ENCODE measurements at places on chromosomes 1 and 21. TPM values are rescaled to one million over a fixed set of nuclear protein-coding genes. Genes with fewer than 3 reads are reported as not detected.

- no peak for DNase-seq
Measured at GRCh38 chr1:22529901-22530621, 33.2 kb upstream of the EPHA8 start.

GRCh38 chr1:160745551-160745950, 6.5 kb downstream of the SLAMF7 start:
- DNase-seq: no peak

- no peak for DNase-seq
Measured at GRCh38 chr1:67433837-67434236, 3.6 kb upstream of the SERBP1 start.

DNA sequence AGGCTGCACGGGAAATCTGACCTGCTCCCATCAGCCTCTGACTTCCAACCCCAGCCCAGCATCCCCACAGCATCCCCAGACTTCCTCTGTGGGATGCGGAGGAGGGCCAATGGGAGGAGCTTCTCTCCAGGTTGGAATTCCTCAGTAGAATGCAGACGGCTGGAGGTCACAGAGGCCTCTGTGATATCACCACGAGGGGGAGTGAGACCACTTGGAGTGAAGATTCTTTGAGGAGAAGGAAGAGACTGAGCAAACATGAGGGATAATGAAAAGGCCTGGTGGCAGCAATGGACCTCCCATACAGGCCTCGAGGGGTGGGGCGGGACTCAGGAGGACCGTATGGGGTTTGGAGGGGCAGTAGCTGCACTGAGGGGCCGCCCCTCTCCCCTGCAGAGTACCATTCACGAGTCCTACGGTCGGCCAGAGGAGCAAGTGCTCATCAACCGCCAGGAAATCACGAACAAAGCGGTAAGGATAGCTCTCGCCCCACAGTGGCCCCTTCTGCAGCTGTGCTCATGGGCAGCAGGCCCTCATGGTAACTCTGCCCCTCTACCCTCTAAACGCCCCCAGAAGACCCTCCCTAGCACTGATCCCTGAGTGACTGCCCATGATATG, at the start of gene CATSPER4:
TSS of gene CATSPER4 (plus strand) at position 230 of the 615 bp plus-strand sequence. CDS start at position 256, 26 bp downstream.
- peak; percentile 64 for DNase-seq

- DNase-seq: no peak
Measured at GRCh38 chr1:173422456-173422976, 54.6 kb upstream of the PRDX6 start.

DNA sequence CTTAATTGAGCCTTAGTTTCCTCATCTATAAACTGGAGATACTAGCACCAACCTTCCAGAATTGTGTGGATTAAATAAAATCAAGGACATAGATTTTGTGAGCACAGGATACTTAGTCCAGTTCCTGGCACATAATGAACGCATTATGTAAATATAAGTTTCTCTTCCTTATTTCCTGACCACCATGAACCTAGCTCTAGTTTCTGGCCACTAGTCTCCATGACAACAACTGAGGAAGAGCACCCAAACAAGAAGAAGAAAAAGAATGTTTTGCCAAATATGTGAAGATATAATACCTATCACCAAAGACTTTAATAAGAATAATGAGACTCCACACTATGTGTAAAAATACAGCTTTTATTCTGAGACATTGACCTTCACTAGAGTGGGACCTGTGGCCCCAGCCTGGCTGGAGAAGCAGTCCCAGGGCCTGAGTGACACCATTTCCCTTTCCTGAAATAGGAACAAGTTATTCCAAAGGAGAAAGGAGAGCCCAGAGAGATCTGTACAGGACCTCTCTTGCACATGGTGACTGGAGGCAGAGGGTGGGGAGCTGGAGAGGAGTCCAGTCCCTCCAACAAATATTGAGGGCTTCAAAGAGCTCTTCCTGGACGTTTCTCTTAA, 940 bp upstream of the USF1 start:
- DNase-seq: no peak

DNA sequence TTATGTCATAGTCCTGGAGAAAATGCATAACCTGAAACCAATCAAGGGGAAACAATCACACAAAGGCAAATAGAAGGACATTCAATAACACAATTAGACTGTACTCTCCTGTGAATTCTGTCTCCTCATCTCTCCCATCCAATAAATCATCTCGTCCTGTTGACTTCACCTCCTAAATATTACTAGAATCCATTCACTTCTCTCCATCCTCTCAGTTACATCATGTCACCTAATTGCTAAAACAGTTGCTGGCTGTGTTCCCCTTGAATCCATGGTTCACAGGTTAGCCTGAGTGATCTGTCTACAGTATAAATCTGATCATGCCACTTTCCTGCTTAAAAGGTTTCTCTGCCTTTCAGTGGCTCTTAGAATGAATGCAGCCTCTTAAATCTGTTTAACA, 220.2 kb downstream of the TGFB2 start:
- DNase-seq: peak; percentile 38

DNA sequence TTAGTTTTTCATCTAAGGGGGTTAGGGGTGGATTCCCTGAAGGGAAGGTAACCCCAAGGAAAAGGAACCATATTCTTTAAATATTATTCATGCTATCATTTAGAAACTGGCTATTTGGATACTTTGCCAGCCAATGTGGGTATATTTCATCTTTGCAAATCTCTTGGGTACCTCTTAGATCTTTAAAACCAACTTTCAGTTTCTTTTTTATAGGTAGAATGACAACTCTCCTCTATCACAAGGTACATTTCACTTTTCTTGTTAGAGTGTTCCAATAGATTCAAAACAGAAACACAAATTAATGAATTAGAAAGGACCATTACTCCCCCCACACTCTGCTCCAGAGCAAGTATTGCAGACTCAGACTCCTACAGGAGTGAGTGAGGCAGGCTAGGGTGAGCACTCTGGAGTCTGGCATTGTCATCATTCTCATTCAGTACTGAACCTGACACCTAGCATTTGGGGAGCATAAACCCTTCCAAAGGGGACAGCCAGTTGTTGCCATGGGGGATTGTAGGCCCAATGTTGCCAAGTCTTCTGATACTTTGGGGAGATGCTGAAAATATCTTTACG, 43.0 kb downstream of the MACO1 start:
- DNase-seq: no peak

- DNase-seq: peak; percentile 82
Measured at GRCh38 chr1:28775121-28775942, 36.6 kb upstream of the OPRD1 start.

GRCh38 chr1:154427173-154428139, 22.3 kb downstream of the IL6R start:
- DNase-seq: no peak

DNA sequence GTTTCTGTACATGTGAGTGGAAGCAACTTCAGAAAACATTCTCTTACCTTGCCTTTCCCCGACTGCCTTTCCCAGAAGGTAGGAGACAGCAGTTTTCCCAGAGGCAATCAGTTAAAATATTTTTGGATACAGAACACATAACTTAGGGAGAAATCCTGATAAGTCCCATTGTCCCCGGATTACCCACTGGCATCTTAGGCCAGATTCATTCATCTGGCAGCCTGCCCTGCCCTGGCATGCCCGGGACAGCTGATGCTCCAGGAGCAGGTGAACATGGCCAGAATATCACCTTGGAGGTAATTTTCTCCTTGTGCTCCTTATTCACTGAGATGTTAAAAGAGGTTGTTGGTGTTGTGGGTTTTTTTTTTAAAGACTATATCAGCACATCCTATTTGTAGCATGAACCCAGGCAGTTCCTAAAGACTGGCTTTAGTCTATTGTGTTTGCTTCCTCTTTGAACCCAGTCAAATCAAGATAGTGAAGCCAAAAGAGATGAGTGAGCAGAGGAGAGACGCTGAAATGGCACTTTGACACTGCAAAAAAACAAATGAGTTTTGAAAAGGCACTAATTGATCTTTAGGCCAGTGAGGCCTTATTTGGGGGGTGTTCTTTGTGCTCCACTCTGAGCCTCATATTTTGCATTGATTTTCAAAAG, 139.6 kb downstream of the PLPP3 start:
- DNase-seq: peak; percentile 51

DNA sequence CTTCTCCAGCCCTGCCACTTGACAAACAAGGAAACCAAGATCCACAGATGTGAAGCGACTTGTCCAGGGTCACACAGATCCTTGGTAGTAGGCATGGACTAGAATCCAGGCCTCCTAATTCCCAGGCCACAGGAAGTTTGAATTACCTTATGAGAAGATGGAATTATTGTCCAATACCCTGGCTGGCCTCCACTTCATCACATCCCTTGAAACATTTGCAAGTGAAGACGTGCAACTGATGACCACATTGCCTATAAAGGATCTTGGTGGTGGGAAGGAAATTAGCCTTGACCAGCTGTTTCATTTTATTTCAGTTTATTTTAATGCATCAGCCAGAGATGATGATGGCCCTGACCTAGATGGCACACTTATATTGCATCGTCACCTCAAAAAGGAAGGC, 165.8 kb upstream of the CAMK1G start:
- DNase-seq: no peak

GRCh38 chr1:158583962-158584361, 4.3 kb upstream of the OR10X1 start:
- DNase-seq: no peak

DNA sequence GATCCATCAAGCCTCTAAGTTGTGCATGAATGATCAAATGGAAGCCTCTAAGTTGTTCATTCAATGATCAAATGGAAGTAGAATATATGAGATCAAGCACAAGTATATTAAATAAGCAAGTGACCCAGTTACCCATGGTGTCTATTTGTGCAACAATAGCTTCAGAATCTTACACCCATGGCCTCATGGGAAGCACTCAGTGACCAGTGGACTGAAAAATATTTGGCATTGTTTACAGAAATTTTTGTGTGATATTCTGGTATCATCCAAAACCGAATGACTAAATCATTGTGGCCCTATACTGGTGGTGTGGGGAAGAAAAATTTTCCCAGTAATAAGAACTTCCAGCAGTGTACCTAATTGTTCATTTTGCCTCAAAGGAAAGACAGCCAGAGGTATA, 46.6 kb downstream of the DUSP10 start:
- no peak for DNase-seq

GRCh38 chr1:61623852-61624251, 101.1 kb downstream of the TM2D1 start:
- no peak for DNase-seq

DNA sequence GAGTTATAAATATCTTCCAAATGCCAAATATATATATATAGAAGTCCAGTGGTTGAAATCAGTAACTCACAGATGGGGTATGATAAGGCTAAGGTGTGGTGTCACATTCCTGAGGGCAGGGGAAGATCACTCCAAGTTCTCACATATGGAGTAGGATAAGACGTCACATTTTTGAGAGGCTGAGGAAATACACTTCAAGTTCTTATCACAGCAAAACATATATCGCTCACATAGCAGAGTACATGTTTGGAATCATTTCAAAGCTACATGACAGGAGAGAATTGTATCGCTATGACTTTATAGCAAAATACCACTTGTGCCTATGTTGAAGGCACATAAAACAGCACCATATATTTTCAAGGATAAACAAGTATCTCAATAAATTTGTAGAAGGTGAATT, 55.1 kb downstream of the RBM11 start:
- no peak for DNase-seq

DNA sequence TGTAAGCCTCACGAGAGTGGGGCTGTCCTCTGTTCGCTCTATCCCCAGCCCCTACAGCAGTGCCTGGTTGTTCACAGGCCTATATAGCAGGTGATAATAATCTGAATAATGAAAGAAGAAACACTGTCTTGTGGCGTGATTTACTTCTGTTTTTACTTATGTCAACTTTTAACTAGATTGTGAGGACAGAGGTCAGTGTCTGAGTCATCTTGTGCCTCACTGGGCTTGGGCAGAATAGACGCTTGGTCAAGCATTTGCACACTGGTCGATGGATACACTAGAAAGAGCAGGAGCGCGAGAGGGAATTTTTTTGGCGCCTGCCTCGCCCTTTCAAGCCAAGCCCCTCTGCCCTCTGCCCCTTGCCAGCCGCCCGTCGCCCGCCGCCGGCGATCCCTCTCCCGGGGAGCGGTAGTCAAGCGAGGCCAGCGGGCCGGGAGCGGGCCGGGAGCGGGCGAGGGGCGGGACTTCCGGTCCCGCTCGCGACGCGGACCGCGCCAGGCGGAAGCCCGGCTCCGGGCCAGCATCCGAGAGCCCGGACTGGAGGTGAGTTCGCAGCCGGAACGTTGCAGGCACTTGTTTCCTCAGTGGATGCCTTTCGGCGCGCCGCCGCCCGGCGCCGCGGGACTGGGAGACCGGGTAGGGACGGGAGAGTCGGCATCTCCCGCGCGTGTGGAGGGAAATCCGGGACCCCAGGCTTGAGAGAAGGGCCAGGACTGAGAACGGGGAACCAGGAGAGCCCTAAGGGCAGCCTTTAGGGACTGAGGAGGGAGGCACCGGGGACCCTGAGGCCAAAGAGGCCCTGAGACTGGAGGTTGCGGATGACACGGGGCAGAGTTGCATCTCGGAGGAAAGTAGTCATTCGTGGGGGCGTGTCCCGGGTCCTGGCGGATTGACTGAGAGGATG, at the start of gene DISP1:
TSS of gene DISP1 (plus strand) at position 504 of the 904 bp plus-strand sequence. CDS start 127,785 bp downstream, outside the sequence.
- peak; percentile 90 for DNase-seq

GRCh38 chr1:114725230-114725629, 8.7 kb upstream of the NRAS start:
- DNase-seq: no peak

GRCh38 chr1:54485416-54485815, 62.6 kb upstream of the ACOT11 start:
- no peak for DNase-seq

DNA sequence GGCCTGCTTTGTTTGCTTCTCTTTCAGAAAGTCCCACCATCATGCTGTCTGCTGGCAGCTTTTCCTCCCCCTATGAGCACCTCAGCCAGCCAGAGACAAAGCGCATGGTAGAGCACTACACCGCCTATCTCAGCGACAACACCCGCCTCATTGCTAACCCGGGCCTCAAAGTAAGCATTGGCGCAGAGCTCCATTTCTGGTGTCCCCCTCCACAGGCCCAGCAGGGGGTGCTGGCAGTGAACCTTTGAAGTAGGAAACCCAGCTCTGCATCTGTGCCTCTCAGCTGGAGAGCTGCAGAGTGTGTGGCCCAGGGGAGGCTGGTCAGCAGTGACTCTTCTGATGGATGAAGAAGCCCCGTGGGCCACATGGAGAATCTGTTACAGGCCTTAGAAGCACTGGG, 81.2 kb upstream of the RAVER2 start:
- DNase-seq: no peak

The FAM72B gene
- not detected for total RNA-seq

The TXNIP gene
- total RNA-seq: 1,272 TPM

The AADACL4 gene
- total RNA-seq: not detected

The SLC41A1 gene
- 54.1 TPM for total RNA-seq

The PLA2G2D gene
- total RNA-seq: not detected

The NBPF3 gene
- 15.3 TPM for total RNA-seq

The KIAA0319L gene
- 65.8 TPM for total RNA-seq

The ZNF697 gene
- 12.7 TPM for total RNA-seq

The CFAP107 gene
- not detected for total RNA-seq

The HAO2 gene
- total RNA-seq: not detected

The HP1BP3 gene
- total RNA-seq: 312 TPM

The ZYG11A gene
- total RNA-seq: 5.2 TPM

All from thyroid gland (tissue), 4 donors.